A549 treated with AZD2906 at 1 μM for 4 hours (cell line): ENCODE measurements at places on chromosomes 1 and 21. TPM values are rescaled to one million over a fixed set of nuclear protein-coding genes. Genes with fewer than 3 reads are reported as not detected.

DISP1 gene
- total RNA-seq: 1.5 to 2.0 TPM (median 1.8 TPM) in 5 replicates

BSND gene
- not detected in 5 replicates for total RNA-seq

CFAP45 gene
- total RNA-seq: 0.49 to 0.67 TPM (median 0.55 TPM) in 5 replicates

RXFP4 gene
- total RNA-seq: not detected in 5 replicates

SOX13 gene
- 19.7 to 24.6 TPM (median 23.9 TPM) in 5 replicates for total RNA-seq

GPR153 gene
- 4.8 to 7.7 TPM (median 7.4 TPM) in 5 replicates for total RNA-seq

SLC30A10 gene
- 0.03 to 0.09 TPM (median 0.06 TPM) in 3 of 5 replicates, not detected in the others for total RNA-seq

TNFAIP8L2 gene
- not detected in 5 replicates for total RNA-seq

CELA3A gene
- not detected in 5 replicates for total RNA-seq

ZSWIM5 gene
- 0.50 to 0.79 TPM (median 0.60 TPM) in 5 replicates for total RNA-seq

PPM1J gene
- 0.79 to 1.0 TPM (median 0.90 TPM) in 5 replicates for total RNA-seq

RHOU gene
- 12.7 to 18.4 TPM (median 16.6 TPM) in 5 replicates for total RNA-seq

F5 gene
- total RNA-seq: 0.06 to 0.45 TPM (median 0.16 TPM) in 5 replicates

NGF gene
- total RNA-seq: 0.38 to 0.91 TPM (median 0.59 TPM) in 5 replicates

NBPF4 gene
- total RNA-seq: 0.08 to 0.11 TPM (median 0.10 TPM) in 4 of 5 replicates, not detected in the other

BCAR3 gene
- 70.9 to 87.8 TPM (median 76.2 TPM) in 5 replicates for total RNA-seq

FCRL4 gene
- not detected in 5 replicates for total RNA-seq

F13B gene
- total RNA-seq: 0.05 to 0.08 TPM (median 0.07 TPM) in 3 of 5 replicates, not detected in the others

KRTAP11-1 gene
- not detected in 5 replicates for total RNA-seq

DR1 gene
- 30.1 to 34.6 TPM (median 32.3 TPM) in 5 replicates for total RNA-seq

RSPO1 gene
- total RNA-seq: 0.05 to 0.19 TPM (median 0.14 TPM) in 5 replicates

PRAMEF1 gene
- total RNA-seq: 0.07 to 0.14 TPM (median 0.07 TPM) in 3 of 5 replicates, not detected in the others

ZNF648 gene
- not detected in 5 replicates for total RNA-seq

CLDN17 gene
- not detected in 5 replicates for total RNA-seq

HCRTR1 gene
- 0.09 TPM in 1 of 5 replicates, not detected in the others for total RNA-seq

PAPPA2 gene
- 0.01 to 0.02 TPM (median 0.01 TPM) in 5 replicates for total RNA-seq

TDRD5 gene
- total RNA-seq: 0.02 to 0.06 TPM (median 0.05 TPM) in 5 replicates

OR2L3 gene
- total RNA-seq: not detected in 5 replicates

SLAMF7 gene
- total RNA-seq: 1.0 to 2.2 TPM (median 1.6 TPM) in 5 replicates

CCDC181 gene
- total RNA-seq: 0.10 to 0.22 TPM (median 0.11 TPM) in 5 replicates

THEM4 gene
- 12.9 to 13.5 TPM (median 13.2 TPM) in 5 replicates for total RNA-seq

EYA3 gene
- 4.8 to 6.3 TPM (median 5.9 TPM) in 5 replicates for total RNA-seq

FCRL6 gene
- total RNA-seq: not detected in 5 replicates
